ENCODE measurements at places on chromosomes 13 and 19.

DNA sequence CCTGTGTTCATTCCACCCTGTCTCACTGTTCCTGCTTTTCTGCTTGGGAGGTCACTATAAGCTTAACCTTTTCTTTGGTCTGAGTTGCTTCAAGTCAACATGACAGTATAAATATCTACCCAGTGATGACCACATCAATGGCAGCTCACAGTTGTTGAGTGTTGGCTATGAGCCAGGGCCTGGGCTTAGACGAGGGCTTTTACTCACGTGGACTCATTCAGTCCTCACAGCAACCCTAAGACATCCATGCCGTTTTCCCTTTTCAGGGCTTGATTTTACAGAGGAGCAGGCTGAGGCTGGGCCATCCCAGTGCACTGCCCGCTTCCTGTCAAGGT, 10.2 kb upstream of the CCDC97 start:
- peak; percentile 94 for DNase-seq

GRCh38 chr19:1173159-1173844, 766 bp downstream of the SBNO2 start:
- DNase-seq, result no peak

DNA sequence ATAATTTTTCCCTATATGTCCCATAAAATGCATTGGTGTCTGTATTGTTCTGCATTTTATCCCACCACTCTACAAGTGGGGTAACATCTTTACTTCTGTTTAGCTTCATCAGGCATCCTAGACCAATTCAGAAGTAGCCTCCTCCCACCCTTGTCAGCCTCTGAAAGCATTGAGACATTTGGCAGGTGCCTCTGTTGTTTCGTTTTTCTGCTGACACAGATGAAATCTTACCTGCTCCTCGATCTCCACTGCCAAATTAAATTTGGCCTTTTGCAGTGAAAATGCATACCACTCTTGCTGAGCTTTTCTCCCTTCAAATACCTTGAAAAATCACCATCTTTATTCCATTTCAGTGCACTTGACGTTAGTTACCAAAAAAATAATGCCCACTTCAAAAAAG, 83.5 kb upstream of the STARD13 start:
- no peak for DNase-seq

DNA sequence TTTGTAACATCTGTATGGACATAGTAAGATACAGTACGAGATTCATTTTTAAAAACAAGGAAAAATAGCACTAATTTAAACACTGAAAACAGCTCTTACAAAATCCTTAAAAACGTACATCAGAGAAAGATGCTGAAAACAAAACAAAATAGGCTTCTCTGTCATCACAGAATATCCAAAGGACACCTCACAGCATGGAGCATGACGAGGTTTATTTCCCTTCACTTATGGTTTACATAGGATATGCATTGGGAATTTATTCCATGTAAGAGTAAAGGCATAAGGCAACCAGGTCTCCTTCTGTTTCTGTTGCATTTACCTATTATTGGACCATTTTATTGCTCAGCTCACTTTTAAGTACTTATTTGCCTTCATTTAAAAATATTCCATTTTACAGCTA, 3.0 kb downstream of the KCTD12 start:
- no peak for DNase-seq

DNA sequence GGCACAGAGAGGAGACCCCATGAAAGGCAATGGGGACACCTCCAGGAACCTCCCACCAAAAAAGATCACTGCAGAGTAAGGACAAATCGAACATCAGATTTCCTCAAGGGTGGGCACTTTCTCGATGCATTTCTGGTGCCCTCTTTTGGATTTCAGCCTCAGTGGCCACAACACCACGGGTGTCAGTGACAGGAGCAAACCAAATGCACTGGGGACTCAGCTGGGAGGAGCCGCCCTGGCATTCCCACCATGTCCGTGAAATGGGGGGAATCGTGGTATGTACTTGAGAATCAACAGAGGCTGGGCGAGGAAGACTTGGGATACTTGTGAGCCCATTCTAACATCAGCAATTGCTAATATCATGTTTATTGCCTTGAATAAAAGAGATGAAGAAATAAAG, 16.3 kb downstream of the FAM187B start:
- DNase-seq, result no peak

GRCh38 chr19:31353833-31354232, 4.6 kb upstream of the TSHZ3 start:
- peak; percentile 83 for DNase-seq

- DNase-seq, result peak; percentile 69
Measured at GRCh38 chr13:95494082-95494681, 58.3 kb upstream of the CLDN10 start.

- DNase-seq, result no peak
Measured at GRCh38 chr19:40356681-40357595, 8.4 kb downstream of the PLD3 start.

DNA sequence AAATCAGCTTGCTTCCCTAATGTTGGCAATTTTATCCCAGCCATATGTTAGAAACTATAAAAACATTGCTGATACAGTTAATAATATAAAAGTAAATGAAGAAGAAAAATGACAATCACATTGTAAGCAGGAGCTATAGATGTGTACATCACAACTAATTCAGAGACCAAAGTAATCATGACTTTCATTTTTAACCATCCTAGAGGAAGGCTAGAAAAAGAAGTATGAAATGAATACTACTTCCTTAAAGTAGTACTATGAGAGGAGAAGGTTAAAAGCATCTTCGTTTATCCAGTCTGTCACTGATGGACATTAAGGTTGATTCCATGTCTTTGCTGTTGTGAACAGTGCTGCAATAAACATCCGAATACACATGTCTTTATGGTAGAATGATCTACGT, 135.5 kb downstream of the IRS2 start:
- no peak for DNase-seq

DNA sequence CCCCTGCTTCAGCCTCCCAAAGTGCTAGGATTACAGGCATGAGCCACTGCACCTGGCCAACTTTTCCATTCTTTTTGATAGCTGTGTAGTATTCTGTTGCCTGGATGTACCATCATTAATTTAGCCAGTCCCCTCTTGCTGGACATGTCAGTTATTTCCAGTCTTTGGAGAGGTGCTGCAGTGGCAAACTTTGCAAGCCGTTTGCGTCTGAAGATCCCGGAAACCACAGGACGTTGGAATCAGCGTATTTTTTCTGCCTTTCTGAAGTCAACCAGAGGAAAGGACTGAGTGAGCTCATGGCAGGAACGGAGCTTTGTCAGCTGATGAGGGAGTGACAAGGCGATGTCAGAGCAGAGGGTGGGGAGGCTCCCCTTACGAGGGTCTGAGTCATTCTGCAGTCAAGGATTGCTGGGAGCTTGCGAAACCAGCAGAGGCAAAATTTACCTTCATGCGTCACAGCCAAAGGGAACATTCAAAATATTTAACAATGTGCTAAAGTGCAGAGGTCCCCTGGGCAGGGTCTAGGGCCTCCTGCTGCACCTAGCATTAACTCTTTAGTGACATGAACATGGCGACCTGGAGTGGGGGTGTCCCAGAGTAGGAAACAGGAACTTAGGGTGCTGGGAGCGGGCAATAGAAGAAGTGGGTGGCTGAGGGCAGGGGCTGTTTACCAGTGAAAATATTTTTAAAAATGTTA, 5.6 kb downstream of the C5AR1 start:
- no peak for DNase-seq

DNA sequence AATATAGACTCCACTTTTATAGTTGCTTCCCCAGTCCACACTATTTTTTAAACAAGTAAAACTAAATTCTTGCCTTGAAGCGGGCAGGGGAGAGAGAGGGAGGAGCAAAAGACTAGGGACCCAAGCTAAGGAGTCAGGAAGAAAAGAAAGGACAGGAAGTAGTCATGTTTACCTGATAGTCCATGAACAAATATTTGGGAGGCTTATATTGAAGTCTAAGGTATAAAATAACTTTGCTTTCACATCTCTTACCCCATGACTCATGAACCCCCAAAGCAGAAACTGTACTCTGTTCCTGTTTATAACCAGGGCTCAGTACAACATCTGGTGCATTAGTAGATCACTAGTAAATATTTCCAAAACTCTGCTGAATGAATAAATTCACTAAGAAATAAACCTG, 67.3 kb downstream of the ZAR1L start:
- no peak for DNase-seq

- no peak for DNase-seq
Measured at GRCh38 chr19:5101871-5102270, 133.0 kb downstream of the KDM4B start.

DNA sequence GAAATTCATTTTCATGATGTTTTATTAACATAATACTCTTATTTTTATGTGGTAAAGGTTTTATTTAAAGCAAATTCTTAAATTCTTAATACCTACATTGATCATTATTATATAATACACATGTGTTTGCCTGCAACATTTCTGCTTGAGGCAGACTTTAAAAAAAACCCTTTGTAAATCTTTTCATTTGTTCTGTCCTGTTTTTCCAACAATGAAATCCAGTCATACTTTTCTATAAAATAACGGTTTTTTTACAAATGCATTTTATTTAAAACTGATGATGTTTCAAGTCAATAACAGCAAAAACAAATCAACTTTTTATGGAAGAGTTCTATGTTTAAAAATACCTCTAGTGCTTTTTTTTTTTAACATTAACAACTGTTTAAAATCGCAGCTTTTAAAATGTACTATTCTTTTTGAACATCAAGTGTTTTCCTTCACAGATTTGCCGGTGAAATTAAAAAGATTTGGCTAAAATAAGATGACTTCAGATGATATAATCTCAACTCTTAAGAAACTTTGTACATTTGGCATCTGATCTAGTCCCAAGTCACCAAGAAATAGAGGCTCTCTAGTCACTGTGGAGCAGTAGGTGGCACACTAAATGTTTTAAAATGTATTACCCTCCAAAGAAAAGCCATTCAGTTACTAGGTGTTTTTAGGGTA, 5.1 kb downstream of the POU4F1 start:
- DNase-seq, result peak; percentile 37

GRCh38 chr13:110403315-110403714, 96.2 kb downstream of the COL4A2 start:
- no peak for DNase-seq

GRCh38 chr19:11066326-11066725, 22.9 kb upstream of the LDLR start:
- DNase-seq, result no peak

GRCh38 chr13:33283195-33283911, 2.2 kb downstream of the STARD13 start:
- DNase-seq, result no peak

- peak; percentile 12 for DNase-seq
Measured at GRCh38 chr19:29529646-29530539, 4.1 kb downstream of the VSTM2B start.

DNA sequence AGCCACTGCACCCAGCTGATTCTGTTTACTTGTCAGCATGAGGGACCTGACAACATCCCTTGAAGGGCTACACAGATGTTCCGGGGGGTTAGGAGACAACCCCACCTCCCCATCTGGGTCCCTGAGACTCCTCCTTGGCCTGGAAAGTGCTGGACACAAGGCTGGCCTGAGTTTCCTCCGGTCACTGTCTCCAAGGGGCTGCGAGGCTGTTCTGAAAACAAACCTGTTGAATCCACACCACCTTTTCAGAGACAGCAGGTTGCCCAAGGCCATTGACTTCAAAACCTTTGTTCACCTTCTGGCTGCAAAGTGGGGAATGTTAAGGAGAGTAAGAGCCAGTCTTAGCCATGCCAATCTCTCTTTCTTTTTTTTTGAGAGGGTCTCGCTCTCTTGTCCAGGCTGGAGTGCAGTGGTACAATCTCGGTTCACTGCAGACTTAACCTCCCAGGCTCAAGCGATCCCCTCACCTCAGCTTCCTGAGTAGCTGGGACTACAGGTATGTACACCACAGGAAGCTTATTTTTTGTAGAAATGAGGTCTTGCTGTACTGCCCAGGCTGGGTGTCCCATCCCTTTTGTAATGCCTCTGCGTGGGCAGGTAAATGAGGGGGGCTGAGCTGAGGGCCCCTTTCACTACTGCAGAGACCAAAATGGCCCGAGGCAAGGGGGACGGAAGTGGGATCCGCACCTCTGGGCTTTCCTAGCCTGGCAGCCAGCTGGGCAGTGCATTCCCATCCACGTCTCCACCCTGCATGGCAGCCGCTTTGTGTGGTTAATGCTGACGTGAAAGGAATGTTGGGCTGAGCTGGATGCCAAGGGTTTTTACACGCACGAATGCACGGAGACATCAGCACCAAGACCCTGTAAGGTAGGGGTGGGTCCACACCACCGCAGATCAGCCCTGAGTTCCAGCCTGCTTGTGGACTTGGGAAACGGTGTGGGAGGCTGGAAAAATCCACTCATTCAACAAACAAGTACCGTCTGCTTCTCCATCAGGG, 1.9 kb upstream of the ZNF628 start:
- no peak for DNase-seq

DNA sequence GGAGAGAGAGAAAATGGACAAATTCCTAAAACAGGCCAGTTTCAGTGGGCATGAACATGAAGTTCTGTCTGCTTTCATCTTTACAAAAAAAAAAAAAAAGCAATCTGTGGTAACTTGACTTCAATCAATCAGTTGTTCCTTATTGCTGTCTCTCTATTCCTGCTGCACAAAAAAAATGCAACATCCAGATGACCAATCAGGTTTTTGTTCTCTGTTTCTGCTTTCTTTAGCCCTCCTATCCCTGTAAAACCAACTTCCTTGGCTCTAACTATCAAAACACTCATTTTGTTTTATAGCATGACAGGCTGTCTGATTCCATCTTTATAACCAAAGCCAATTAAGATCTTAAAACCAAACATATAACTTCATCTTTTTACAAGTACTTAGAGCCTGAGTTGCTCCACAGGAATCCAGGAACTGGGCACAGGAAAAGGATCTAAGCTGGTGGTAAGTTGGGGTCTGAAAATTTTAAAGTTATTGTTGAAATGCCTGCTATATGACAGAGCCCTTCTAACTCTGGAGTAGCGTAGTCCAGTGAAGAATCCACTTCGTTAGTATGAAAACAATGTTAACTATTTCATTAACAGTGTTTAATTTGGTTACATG, at the start of gene FPR3:
Gene FPR3, plus strand, starts transcription at position 273 of the 606 bp plus-strand sequence. CDS start 28,592 bp downstream, outside the sequence.
- no peak for DNase-seq

DNA sequence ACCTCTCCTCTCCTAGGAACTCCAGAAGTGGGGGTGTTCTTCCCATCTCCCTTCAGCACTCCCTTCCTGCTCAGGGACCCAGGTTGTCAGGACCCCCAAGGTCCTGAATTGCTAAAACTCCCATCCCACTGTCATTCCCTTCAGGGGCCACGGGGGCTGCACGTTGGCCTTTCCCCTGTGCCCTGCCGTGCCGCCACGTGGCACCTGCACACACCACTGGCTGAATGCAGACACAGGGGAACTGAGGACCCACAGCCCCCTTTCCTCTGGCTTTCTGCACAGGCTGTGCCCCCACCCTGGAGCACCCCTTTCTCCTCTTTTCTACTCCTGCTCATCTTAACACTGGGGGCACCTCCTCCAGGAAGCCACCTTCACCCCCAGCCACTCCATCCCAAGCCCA, 9.0 kb downstream of the SHANK1 start:
- DNase-seq, result no peak
